HT1080 (cell line): ENCODE measurements at places on chromosomes 6 and 20. TPM values are rescaled to one million over a fixed set of nuclear protein-coding genes. Genes with fewer than 3 reads are reported as not detected.
A peak's percentile ranks its signal among the peaks of the same experiment; 100 is the strongest.

C6orf52 gene
- total RNA-seq = 1.9 and 2.9 TPM in 2 replicates

GSTA5 gene
- total RNA-seq = not detected in 2 replicates

DNA sequence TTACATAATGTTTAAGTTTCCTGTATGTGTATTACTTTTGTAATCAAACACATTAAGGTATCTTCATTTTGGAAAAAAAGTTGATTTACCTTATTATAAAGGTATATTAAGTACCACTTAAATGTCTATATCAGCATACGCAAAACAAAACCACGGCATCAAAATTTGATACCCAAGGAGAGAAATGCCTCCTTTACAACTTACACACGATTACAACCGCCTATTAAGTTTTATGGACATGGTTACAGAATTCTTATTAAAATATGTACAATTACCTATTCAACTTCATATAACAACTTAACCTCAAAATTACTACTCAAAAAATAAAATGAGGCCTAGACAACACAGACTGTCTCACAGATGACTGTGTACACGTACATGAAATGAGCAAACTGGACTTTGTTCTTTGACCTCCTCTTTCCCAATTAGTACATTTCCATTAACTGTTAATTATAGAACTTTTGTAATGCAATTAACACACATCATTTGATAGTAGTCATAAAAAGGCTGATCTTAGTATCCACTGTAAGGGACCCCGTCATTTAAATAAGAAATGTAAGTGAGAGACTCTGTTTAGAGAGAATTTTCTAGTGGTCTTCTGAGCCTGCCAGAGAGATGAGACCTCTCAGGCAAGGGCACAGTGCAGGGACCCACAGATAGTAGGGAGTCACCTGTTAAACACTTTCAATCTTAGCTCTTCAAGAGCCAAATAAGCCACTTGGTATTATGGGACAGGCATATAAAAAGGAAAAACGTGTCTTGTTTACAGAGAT, 2.5 kb downstream of the DIDO1 start:
- DNase-seq = no peak

- peak; percentile 79 for DNase-seq
Observed at GRCh38 chr6:134822920-134823709, 126.8 kb downstream of the ALDH8A1 start.

DNA sequence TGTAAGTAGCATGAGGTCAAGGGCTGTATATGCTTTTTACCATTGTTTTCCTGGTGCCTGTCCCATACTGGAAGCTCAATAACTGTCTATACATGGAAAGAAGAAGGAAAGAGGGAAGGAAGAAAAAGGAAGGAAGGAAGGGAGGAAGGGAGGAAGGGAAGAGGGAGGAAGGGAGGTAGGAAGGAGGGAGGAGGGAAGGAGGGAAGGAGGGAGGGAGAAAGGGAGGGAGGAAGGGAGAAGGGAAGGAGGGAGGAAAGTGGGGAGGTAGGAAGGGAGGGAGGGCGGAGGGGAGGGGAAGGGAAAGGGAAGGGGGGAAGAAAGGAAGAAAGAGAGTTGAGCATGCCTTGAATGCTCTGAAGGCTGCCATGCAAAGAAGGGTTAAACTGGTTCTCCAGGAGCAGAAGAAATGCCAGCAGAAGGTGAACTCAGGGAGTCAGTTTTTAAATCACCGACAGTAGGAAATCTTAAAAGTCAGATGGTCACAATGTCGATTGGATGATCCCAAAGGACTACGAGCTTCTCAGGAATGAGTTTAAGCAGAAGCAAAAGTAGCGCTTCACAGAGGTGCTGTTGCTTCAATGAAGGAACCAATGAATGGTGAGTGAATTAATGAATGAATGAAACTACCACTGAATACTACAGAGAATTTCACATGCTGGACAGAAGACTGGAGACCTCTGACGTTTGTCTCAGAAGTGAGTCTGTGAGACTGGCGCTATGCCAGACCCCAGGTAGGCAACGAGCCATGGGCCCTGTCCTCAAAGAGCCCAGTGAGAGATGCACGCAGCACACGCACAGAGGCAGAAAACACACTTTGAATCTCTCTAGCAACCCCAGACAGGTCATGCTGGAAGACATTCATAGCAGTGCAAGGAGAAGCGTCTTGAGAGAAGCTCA, 117.6 kb downstream of the MRPL14 start:
- DNase-seq = no peak

DNA sequence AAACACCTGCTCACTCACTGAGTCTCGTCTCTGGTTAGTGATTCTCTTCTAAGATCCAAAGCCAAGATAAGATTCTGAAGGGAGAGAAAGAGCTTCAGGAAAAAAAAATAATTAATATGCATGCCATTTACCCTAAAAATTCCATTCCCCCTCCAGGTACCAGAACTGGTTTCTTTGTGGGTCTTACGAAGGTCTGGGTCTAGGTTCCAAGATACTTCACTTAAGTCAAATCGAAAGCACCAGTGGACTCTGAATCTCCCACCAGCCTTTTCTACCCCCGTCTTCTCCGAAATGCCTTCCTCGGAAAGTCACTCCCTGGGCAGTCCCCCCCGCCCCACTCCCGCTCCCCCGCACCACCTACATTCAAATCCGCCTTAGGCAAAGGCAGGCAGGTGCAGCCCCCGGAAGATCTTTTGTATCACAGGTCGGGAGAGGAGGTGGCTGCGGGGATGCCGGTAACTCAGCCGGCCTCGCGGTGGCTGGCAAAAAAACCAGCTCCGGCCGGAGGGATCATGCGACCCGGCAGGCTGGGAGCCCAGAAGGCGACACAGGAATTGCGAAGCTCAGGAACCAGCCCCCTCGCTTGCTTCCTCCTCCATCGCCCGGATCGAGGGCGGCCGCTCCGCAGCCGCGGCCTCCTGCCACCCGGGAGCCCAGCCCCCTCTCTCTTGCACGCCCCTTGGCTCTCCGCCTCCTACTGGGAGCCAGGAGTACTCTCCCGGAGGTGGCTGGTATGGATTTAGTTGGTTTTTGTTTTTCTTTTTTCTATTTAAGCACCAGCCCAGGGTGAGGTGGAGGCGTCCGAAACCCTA, at the start of gene BCL2L1:
Gene BCL2L1 (minus strand): TSS at position 612 of the 812 bp plus-strand sequence. CDS start 650 bp downstream, outside the sequence.
- peak; percentile 81 for DNase-seq
